Stimulated activated CD8-positive, alpha-beta memory T cell treated with anti-CD3 and anti-CD28 coated beads, Interleukin-15, amount 100 ng/mL, for 1 hour (primary cell): ENCODE measurements at places on chromosomes 7 and 10.

DNA sequence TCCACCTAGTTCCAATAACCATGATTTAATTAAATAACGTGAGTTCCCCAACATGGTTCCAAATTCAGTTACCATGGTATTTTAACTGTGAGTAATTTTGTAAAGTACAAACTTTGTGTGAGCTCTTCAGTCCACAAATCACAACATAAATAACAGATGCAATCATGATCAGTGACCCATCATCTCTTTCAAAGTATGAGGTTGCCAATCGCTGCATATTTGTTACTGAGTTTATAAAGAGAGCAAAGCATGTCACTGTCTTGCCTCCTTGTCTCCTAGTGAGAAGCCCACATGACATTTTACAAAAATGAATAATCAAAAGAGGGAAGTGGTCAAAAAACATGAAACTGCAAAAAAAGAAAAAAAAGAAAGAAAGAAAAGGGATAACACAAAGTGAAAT lies 69.1 kb upstream of the PDSS1 start:
- no peak for DNase-seq

GRCh38 chr7:5429857-5430611 lies 6.4 kb upstream of the TNRC18 start:
- no peak for DNase-seq

DNA sequence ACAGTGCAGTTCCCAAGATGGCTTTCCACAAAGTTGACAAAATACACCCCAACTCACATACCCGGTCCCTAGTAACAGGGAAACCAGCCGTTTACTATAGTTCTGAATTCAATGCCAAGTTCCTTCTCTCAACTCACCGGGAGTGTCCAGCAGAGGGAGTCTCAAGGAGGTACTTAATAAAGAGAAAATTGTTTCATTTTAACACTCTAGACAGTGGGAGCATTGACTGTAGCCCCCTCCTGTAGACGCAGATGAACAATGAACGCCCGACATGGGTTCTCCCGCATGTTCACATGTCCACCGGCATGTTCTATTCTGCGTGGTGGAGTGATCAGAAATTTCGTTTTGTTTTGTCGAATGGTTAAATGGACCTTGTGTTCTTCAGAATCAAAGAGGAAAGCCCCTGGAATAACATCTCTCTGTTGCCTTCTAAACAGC lies 1.9 kb downstream of the HIPK2 start:
- peak; percentile 40 for DNase-seq

- no peak for DNase-seq
Measured at GRCh38 chr7:131556053-131556908, at the start of gene PODXL. PODXL (minus strand) TSS chr7:131556628; CDS start chr7:131556359, 269 bp downstream.

- no peak for DNase-seq
Measured at GRCh38 chr7:148708026-148708885, 9.6 kb downstream of the CUL1 start.

- no peak for DNase-seq
Measured at GRCh38 chr7:143315776-143316175, at the start of gene CLCN1. CLCN1 (plus strand) TSS chr7:143316111; CDS start chr7:143316213, 102 bp downstream.

- no peak for DNase-seq
Measured at GRCh38 chr10:35386594-35387174, 50.4 kb downstream of the CCNY start.

DNA sequence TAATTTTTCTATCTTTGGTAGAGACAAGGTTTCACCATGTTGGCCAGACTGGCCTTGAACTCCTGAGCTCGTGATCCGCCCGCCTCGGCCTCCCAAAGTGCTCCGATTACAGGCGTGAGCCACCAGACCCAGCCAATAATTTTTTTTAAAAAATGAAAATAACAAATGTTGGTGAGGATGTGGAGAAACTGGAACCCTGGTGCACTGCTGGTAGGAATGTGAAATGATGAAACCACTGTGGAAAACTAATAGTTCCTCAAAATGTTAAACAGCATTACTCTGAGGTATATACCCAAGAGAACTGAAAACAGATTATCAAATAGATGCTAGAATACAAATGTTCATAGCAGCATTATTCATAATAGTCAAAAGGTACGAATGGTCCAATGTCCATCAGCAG lies 23.0 kb upstream of the YWHAG start:
- no peak for DNase-seq

- no peak for DNase-seq
Measured at GRCh38 chr7:25854608-25855497, 297.1 kb upstream of the NFE2L3 start.

DNA sequence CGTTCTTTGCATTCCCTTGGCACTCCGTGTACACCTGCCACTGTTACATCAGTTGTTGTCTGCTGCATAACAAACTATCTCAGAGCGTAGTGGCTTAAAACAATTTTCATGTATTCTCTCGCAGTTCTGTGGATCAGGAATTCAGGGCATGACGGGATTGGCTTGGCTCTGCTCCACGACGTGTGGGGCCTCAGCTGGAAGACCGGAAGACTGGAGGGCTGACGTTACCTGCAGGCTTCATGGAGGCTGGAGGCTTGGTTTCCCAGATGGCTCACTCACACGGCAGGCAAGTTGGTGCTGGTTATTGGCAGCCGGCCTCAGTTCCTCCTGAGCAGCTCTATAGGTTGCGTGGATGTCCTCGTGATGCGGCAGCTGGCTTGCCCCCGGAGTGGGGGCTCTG lies 25.5 kb downstream of the NYAP1 start:
- DNase-seq: no peak

- DNase-seq: no peak
Measured at GRCh38 chr7:74271742-74272141, 17.5 kb upstream of the CLIP2 start.

GRCh38 chr10:112985690-112986543 lies 35.9 kb downstream of the TCF7L2 start:
- DNase-seq: no peak

- DNase-seq: no peak
Measured at GRCh38 chr10:78716043-78716660, 352.6 kb upstream of the ZMIZ1 start.

DNA sequence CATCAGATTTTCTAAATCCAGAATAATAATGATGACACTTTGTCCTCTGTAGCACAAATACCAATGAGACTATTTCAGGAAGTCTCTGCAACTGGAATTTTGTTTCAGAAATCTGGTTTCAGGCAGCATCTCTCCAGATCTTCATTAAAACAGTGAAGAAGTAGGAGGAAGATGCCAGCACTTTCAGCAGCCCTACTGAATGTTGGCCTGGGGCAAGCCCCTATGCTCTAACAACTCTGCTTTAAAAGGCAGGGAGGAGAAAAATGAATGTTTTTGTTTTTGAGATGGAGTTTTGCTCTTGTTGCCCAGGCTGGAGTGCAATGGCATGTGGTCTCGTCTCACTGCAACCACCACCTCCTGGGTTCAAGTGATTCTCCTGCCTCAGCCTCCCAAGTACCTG lies 7.2 kb upstream of the CAV1 start:
- DNase-seq: no peak

GRCh38 chr7:102320601-102321350 lies 34.1 kb downstream of the SH2B2 start:
- DNase-seq: no peak

GRCh38 chr10:132914732-132915131 lies 27.6 kb downstream of the CFAP46 start:
- DNase-seq: no peak

DNA sequence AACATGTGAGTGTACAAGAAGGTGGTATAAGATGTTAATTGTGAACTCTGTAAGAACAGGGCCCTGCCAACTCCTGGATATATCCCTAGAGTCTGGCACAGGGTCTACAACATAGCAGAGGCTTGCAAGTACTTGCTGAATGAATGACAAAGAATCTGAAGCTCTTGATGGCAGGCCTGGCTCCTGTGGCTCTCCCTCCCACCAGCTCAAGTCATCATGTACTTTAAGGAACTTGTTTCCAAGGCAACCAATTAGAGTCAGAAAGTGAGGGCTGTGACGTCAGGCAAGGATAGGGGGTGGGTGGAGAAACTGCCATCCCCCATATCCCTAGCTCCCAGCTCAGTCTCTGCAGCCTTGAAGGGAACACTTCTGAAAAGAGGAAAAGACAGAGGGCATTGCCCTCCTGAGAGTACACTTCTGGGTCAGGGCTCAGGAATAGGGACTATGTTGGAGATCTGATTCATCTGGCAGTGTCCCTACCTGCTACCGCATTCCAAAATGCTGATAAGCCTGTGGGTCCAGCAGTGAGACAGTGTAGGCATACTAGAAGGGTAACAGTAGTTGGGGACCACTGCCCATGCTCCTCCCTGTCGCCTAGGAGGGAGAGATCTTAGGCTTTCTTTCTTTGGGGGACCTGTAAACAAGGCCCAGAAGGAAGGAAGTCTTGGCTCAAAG lies 34.6 kb upstream of the BTRC start:
- no peak for DNase-seq

- DNase-seq: no peak
Measured at GRCh38 chr10:77643795-77644468, 6.3 kb upstream of the KCNMA1 start.

GRCh38 chr7:593324-594115 lies 73.9 kb upstream of the PDGFA start:
- DNase-seq: no peak

GRCh38 chr7:151570366-151570915 lies 50.7 kb upstream of the RHEB start:
- no peak for DNase-seq

- no peak for DNase-seq
Measured at GRCh38 chr7:106535234-106535932, 125.6 kb downstream of the CCDC71L start.

DNA sequence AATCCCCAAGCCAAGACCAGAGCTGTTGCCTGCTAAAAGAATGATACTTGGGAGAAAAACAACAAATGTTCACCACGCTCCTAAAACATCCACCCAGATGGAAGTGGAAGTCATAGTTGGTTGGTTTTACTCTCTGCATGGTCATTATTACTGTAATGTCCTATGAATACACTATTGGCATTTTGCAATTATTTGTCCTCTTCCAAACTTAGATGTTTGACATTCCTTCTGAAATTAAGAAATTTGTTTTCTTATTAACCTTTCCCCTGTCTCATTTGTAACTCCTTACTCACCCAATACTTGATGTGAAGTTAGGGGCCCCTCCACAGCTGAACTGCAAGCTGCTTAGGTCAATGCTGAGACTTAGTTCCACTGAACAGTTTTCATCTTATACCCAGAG lies 383.3 kb downstream of the INHBA start:
- no peak for DNase-seq

DNA sequence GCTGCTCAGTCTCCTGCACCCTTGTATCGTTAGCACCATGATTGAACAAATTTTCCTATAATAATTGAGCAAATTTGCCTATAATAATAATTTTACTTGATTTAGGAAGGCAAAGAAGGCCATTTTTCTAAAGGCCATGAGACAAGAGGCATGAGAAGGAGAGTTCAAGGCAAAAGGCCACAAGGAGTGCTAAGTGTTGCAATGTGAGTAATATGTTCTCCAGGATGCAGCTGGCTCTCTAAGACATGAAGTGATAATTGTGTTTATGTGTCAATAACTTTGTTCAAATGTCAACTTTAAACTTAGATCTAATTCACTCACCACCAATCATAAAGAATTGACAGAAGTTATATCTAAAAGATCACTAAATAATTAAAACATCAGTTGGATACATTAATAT lies 53.8 kb downstream of the SGCE start:
- DNase-seq: no peak
